ENCODE measurements at places on chromosomes 1 and 21.

DNA sequence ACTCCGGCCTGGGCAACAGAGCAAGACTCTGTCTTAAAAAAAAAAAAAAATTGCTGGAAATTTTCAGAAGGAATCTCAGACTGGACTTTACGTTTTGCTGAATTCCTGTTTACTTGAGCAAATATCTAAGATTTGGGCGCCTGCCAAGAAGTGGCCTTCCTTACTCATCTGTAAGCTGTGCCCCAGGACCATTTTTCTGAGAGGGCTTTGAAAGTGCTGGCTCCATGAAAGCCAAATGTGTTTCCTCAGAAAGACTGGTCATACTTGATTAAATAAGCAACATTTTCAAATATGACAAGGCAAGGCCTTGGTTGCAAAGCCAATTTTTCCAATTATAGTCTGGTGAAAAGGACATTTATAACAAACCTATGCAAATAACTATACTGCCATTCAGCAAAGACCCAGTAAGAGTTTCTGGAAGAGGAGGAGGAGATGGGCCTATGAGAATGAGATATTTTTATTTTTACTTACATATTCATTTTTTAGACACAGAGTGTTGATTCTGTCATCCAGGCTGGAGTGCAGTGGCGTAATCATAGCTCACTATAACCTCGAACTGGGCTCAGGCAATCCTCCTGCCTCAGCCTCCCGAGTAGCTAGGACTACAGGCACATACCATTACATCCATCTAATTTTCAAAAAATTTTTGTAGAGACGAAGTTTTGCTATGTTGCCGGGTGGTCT lies 56.3 kb upstream of the HTR1D start:
- DNase-seq = peak; percentile 24

GRCh38 chr1:100543640-100544039 lies 5.7 kb downstream of the GPR88 start:
- DNase-seq = no peak

DNA sequence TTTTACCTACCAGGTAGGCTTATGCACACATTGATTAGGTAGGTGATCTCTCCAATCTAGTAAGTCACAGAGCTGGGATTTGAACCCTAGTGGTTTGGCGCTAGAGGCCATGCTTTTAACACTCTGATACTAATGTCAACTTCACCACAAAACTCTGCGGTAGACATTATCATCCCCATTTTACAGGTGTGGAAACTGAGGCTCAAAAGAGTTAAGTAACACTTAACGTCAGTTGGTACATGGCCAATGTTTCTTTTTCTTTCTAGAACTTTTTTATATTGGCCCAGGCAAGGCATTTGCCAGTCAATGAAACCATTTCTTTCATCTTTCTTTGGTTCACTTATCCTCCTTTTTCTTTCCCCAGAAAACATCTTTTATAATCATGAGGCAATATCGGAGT lies 95.9 kb upstream of the KIF26B start:
- DNase-seq = no peak

- DNase-seq = no peak
Observed at GRCh38 chr1:101394041-101394440, 157.2 kb downstream of the S1PR1 start.

DNA sequence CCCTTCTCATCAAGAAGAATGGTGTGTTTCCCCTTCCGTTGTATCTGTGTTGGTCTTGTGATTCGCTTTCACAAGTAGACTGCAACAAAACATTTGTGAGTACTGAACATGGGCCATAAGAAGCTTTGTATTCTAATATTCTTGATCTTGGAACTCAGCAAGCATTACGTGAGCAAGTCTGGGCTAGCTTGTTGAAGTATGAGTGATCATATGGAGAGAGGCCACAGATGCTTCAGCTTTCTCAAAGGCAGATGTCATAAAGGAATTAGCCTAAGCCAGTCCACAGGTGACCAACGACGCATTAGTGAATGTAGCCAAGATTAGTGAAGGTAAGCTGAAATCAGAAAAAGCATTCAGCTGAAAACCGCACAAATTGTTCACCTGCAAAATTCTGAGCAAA lies 609.6 kb upstream of the NEGR1 start:
- no peak for DNase-seq

DNA sequence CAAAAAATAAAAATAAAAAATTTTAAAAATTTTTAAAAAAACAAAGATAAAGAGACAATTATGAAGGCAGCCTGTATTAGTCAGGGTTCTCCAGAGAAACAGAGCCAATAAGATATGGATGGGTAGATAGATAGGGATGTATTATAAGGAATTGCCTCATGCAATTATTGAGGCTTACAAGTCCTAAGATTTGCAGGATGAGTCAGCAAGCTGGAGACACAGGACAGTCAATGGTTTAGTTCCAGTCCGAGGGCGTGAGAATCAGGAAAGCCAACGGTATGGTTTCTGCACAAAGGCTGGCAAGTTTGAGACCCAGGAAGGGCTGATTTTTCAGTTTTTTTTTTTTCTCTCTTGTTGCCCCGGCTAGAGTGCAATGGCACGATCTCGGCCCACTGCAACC lies 24.1 kb upstream of the EIF4G3 start:
- no peak for DNase-seq

DNA sequence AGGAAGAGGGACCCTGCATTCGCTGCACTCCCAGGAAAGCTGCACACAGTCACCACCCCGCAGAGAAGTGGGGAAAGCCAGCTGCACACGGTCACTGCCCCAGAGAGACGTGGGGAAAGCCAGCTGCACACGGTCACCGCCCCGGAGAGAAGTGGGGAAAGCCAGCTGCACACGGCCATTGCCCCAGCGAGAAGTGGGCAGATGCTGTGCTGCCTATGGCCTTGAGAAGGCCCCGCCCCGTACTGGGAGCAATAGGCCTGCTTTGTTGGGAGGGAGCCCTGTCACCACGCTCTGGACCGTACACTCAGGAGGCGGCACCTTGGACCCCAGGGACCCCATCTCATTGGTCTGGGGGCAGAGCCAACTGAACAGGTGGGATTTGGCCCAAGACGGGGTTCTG lies 4.3 kb upstream of the GPR153 start:
- DNase-seq = peak; percentile 88

- peak; percentile 61 for DNase-seq
Observed at GRCh38 chr1:227934476-227935313, 13.0 kb downstream of the WNT9A start.

GRCh38 chr21:31279986-31280385 lies 64.1 kb downstream of the TIAM1 start:
- DNase-seq = no peak

- no peak for DNase-seq
Observed at GRCh38 chr1:7970246-7970645, 8.7 kb downstream of the PARK7 start.

DNA sequence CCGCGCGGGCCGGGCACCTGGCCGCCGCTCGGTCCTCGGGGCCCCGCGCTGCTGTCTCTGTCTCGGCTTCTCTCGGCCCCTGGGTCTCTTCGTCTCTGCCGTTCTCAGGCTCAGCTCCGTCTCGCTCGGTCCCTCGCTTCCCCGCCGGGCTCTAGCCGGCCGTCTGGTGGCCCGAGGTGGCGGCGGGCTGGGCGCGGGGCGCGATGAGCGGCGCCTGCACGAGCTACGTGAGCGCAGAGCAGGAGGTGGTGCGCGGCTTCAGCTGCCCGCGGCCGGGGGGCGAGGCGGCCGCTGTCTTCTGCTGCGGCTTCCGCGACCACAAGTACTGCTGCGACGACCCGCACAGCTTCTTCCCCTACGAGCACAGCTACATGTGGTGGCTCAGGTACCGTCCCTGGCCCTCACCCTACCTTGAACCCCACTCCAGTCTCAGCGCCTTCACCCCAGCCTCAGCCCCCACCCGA lies 355 bp downstream of the SHISAL2A start:
- peak; percentile 35 for DNase-seq

GRCh38 chr1:156002188-156002911 lies 18.4 kb downstream of the SSR2 start:
- no peak for DNase-seq

GRCh38 chr1:169576935-169577331 lies 9.3 kb downstream of the F5 start:
- DNase-seq = no peak

- peak; percentile 7 for DNase-seq
Observed at GRCh38 chr1:230422221-230422981, 3.7 kb downstream of the PGBD5 start.

DNA sequence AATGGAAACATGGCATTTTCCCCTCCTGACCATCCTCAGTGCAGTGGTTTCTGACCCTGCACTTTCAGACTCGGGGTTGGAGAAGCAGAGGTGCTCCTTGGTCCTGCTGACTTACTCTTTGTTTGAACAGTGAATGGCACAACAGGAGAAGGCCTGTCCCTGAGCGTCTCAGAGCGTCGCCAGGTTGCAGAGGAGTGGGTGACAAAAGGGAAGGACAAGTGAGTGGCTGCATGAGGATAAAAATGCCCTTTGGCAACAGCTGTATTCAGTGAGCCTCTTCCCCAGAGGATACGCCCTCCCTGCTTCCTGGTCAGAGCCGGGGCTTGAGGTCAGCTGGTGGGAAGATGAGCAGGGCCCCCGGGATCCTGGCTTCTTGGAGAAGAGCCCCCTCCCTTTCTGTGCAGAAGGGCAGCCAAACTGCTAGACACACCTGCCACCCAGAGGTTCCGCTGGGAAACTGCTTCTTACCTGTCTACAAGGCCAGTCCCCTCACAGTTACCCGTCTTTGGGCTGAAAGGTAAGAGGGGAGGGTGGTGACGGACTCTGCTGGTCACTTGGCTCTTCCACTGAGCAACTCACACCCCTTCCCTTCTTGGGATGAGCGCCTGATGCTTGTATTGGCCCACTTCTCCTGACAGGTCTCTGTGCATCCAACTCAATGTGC lies 16.6 kb downstream of the NPL start:
- no peak for DNase-seq

GRCh38 chr1:186420311-186420710 lies 40.6 kb downstream of the PDC start:
- no peak for DNase-seq

DNA sequence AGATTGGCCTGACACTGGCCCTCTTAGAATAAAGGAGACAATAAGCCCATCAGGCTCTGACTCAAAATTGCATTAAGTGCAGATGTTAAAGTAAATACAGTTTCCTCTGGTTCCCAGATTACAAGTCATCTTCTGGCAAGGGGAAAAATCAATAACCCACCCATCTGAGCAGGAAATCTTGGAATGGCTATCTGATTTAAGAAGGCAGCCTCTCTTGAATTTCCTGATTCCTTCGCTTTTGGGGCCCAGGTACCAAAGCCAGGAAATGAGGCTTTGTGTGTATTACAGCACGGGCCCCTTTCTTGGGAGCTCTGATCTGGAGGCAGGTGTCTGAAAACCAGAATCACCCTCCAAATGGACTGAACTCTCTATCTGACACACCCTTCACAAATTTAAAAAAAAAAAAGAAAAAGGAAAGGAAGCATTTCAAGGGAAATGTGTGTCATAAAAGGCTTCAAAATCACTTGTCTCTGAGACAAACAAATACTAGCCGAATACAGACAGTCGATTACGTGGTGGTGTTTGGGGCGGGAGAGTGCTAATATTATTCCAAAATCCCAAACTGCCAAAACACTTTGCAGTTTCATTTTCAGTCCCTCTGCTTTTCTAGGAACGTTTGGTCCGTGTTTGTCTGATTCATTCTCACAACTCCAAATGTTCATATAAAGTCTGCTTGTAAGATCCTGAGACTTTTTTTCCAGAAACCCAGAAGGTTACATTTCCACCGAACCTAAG lies 240.9 kb upstream of the CAMK1G start:
- DNase-seq = no peak

DNA sequence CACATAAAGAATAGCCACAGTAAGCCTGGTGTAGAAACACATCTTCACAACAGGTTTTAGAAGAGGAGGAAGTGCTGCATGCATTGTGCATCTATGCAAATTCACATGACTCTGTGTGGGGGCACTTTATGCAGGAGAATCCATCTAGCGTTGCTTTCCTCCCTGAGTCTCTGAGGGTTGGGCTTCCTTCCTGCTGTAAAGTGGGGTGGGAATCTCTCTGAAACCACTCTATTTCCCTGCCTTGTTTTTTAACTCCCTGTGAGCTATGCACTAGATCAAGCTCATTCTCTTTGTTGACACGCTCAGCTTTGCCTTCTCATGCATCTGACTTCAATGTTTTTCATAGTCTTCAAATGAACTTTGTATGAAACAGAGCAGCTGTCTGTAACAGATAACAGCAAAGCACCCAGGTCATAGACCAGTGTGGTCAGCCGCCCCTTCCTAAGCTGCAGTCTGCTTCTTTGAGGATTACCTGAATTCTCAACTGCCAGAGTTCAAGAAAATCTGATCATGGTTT lies 102.7 kb upstream of the DPH5 start:
- no peak for DNase-seq

DNA sequence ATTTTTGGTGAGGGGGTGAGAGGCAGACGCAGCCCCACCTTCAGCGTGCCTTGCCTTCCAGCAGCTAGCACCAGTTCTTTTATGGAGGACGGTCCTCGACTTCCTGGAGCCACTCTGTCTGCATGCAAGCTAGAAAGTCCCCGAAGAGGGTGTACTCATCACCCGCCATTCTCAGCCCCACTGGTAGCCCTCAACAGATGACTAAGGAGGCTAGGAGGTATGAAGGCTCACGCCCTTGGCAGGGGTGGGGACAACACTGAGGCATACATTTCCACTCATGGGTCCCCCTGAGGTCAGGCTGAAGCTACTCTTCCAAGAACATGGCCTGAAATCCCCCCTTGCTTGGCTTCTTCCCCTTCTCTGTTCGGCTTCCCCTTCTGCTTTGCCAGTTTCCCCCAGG lies 8.9 kb upstream of the PTPRF start:
- no peak for DNase-seq

DNA sequence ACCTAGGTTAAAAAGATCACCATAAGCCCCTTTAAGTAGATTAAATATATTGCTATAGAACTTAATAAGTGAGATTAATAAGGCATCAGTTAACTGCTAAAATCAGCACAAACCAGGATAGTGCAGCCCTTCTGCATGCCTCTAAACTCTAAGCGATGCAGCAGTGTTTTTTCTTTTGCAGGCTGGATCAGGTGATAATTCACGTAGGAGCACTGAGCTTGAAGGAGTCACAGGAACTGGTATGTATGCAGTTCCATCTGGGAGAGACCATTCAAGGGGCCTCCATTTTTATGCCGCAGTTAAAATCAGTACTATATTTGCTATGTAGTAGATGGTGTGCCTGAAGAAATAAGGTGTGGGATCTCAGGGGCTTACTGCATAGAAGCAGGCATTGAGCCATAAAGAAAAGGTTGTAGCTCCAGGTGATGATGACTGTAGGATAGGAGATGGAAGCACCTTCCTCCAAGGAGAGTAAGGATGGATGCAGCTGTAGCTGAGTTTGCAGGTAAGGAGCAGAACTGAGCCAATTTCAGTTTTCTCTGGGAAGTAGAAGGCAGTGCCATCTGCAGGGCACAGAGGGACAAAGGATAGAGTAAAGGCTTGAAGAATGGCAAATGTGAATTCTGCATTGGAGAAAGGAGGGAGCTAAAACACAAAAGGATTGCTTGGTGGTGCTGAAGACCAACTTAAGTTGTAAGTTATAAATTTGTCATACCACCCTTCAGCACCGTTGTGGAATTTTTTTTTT lies 22.6 kb downstream of the NPL start:
- no peak for DNase-seq

- no peak for DNase-seq
Observed at GRCh38 chr1:93483200-93483599, 35.3 kb downstream of the FNBP1L start.
